ENCODE measurements at places on chromosomes 12 and 14. TPM values are rescaled to one million over a fixed set of nuclear protein-coding genes. Genes with fewer than 3 reads are reported as not detected.

GPR132 gene
- total RNA-seq, result 51.2 TPM

TMX1 gene
- 63.7 TPM for total RNA-seq

CHD8 gene
- 108 TPM for total RNA-seq

HECTD1 gene
- total RNA-seq, result 92.3 TPM

LGR5 gene
- total RNA-seq, result not detected

MNAT1 gene
- 37.0 TPM for total RNA-seq

TGFB3 gene
- 1.8 TPM for total RNA-seq

GPRC5D gene
- 1.6 TPM for total RNA-seq

RNF212B gene
- not detected for total RNA-seq

GRCh38 chr14:74608959-74609611 is 3.0 kb downstream of the LTBP2 start:
- DNase-seq, result peak; percentile 87

GRCh38 chr12:94831081-94831751 is 172.3 kb downstream of the NDUFA12 start:
- no peak for DNase-seq

GRCh38 chr14:101571004-101571403 is 9.7 kb downstream of the DIO3 start:
- no peak for DNase-seq

DNA sequence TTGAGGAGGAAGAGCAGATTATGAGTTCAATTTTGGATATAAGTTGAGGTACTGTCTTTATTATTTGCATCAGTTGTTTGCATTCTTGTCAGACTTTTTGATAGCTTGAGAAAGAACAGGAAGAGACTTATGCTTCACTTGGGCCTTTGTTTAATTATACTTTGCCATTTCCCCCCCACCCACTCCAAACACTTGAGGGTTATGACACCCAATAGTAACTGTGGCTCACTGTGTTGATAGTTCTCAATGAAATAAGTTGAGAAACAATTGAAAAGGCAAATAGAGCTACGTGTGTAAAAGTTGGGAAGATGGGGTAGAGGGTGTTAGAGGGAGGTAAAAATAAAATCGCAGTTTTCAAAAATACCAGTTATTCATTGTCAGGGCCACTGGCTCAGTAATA is 17.7 kb downstream of the NAA30 start:
- DNase-seq, result no peak

- no peak for DNase-seq
Measured at GRCh38 chr14:51168215-51168613, 71.8 kb upstream of the TMX1 start.

DNA sequence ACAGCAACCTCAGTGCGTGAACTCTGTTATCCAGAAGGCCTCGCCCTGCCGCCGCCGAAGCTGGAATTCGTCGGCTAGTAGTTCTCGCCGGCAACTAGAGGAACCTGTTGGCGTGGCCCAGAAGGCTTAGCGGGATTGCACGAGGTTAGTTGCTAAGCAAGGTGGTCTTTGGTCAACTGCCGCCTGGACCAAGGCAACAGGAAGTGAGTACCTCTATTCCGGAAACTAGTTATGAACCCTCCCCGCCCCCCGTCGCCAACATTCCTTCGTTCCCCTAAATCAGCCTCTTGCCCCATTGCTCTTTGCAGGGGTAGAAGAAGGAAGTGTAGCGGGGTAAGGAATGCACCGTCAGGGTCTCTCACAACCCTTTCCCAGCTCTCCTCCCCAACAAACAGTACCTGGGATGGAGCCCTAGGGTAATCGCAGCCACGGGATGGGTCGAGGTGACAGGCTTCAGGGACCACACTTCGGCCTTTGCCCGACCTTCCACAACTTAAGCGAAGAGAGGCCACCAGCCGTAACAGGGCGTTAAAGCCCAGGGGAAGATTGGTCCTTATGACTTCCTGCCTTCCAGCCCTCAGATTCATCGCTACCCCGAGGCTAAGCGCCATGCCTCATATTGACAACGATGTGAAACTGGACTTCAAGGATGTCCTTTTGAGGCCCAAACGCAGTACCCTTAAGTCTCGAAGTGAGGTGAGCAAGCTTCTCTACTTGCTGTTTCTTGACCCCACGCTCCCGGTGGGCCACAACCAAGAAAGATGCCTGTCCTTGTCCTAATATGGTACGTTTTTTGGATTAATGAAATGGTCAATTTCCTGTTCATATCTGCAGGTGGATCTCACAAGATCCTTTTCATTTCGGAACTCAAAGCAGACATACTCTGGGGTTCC is at the start of gene GMPR2:
Gene GMPR2 (plus strand): TSS at position 285 of the 893 bp plus-strand sequence. CDS start 325 bp downstream, at position 610.
- DNase-seq, result peak; percentile 39

DNA sequence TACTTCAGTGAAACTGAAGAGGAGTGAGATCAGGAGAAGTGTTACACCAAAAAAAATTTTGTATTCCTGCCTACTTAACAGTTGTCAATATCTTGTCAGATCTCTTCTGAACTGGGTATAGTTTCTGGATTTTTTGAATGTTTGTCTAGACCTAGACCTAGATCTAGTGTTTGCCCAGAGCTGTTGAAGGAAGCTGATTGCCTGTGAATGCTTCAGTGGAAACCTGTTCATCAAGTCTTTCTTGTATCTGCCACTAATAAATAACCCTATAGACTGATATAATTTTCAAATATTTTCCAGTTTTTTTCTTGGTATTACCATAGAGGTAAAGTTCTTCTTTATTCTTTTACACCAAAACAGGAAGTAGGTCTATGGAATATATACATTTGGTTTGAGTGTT is 781.5 kb upstream of the FBXO33 start:
- DNase-seq, result no peak

DNA sequence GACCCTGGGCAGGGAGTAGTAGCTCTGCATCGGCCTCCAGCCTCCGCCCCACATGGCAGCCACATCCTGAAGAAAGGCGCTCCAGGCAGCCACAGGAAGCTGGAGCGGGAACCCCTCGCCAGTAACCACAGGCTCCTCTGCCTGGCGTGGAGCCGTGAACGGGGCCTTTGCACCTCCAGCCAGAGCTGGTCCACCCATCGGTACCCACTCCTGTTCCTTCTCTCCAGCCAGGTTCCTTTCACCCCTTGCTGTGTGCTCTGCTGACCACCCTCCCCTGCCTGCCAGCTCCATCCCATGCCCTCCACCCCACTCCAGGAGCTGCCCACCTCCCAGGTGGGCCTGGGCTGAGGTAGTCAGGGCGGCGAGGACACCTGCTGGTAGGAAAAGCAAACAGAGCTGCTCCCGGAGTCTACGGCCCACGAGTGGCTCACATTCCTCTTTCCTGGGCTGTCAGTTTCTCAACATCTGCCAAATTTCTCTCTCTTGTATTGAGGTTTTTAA is 2.7 kb downstream of the TGFB3 start:
- DNase-seq, result no peak

- DNase-seq, result no peak
Measured at GRCh38 chr14:24443053-24443665, 583 bp upstream of the SDR39U1 start.

GRCh38 chr12:69115951-69116350 is 123.4 kb upstream of the CPSF6 start:
- DNase-seq, result no peak

GRCh38 chr12:21882635-21883034 is 58.6 kb downstream of the ABCC9 start:
- DNase-seq, result no peak

DNA sequence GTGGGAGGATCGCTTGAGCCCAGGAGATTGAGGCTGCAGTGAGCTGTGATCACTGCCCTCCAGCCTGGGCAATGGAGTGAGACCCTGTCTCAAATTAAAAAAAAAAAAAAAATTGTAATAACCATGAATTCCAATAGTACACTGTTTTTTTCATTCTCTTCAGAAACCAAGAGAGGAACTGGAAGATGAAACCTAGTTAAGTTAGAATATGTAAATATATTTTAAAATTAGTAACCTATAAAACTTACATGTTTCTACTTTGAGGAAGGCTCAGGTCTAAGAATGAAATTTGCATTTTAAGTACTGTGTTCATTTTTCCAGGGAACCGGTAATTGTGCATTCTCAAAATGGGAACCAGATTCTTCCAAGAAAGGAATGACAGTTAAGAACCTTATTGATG is 18.8 kb downstream of the KNTC1 start:
- DNase-seq, result no peak

DNA sequence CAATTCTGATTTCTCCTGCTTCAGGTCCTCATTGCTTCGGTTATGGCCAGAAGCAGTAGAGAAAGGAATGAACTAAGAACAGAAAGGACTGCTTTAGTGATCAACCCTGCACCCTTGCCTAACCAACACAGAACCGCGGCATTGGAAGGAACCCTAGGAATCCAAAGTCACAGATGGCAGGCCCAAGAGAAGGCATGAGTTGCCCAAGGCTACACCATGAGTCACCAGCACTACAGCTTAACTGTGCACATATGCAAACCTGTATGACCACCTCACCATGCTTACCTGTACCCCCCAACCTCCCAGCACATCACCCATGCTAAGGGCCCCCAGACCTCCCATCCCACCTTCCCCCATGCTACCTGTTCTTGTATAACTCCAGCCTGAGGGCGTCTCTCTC is 25.9 kb upstream of the BLTP3B start:
- DNase-seq, result no peak

DNA sequence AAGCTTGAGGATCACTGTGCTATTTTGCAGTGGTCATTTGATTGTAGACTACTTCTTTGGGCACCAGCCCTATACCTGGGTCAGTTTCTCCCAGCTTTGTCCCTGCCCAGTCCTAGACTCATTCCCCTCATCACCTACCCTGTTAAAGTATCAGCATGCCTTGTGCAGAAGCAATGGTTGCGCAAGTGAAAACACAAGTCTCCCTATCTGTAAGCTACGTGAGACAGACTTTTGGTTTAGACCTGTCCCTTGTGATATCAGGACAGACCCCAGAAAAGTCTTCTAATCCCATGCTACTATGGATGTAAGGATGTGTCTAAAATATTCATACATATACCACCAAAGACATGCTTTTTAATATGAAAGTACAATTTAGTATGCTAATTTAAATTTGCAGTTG is 88.8 kb upstream of the ATP2B1 start:
- no peak for DNase-seq

- DNase-seq, result no peak
Measured at GRCh38 chr12:101919447-101919846, 42.1 kb downstream of the DRAM1 start.

- DNase-seq, result no peak
Measured at GRCh38 chr12:111758120-111758561, 8.6 kb upstream of the ALDH2 start.

- no peak for DNase-seq
Measured at GRCh38 chr12:9588749-9589148, 19.0 kb downstream of the KLRB1 start.

GRCh38 chr14:32078023-32078857 is 1.1 kb downstream of the ARHGAP5 start:
- peak; percentile 29 for DNase-seq

DNA sequence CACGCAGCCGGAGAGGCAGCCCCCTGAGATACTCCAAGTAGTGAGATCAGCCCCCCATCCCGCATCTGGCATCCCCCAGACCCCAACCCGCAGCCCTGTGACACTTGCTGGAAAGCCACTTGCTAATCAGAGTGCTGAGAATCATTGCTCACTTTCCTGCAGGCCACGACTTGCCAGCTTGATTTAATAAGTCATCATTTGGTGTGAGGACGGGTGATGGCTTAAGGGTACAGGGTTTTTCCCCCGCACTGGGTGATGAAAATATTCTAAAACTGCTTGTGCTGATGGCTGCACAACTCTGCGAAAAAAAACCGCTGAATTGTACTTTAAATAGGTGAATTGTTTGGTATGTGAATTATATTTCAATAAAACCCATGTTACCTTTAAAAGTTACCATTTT is 171.2 kb downstream of the FOXN3 start:
- DNase-seq, result no peak

DNA sequence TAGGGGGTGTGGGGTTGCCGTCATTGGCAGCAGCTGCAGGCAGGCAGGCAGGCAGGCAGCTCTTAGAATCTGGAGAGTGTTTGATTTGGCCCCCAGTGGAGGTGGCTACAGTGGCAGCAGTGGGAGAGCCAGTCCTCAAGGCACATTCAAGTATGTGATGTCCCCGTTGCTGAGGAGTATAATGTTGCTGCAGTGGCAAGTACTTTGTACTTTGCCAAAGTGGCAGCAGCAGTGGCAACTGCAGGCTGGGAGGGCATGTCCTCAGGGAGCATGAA is 147.1 kb downstream of the PAPOLA start:
- no peak for DNase-seq

DNA sequence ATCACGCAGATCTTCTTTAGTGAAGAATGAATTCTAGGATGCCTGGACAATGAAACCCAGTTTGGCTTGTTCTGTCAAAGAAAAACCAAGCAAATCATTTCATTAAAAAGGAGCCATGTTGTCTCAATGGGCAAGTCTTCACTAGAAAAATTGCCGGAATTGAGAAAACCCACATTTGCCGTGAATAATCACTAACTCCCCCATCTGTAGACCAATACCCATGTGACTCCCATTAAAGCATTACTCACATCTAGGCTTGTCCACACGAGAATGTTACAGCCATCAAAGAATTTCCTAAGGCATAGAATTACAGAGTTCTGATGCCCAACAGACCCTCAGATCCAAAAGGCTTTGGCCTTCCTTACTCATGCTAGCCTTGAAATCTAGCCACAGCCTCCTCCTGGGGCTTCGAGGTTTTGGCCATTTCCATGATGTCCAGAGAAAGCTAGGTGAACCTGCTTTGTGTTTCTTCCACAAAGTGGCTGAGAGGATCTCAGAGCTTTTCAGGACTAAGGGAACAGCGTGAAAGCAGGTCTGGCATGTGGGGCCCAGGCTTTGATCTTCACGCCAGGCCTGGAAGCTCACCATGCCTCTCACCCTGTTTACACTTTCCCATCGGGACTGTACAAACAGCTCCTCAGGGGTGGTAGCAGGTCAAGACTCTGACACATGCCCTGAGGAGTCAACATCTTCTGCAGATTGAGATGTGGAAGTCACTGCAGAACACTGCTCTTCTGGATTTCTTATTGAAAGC is 12.1 kb downstream of the SLC7A8 start:
- DNase-seq, result no peak
